NCI-H774 (cell line): ENCODE measurements at places on chromosomes 4 and X.

GRCh38 chr4:173763389-173763788, 233.4 kb upstream of the HAND2 start:
- DNase-seq, result no peak

- DNase-seq, result no peak
Measured at GRCh38 chr4:39048311-39048710, 13.7 kb upstream of the KLHL5 start.

- DNase-seq, result no peak
Measured at GRCh38 chr4:10114607-10115006, 2.0 kb downstream of the WDR1 start.

GRCh38 chr4:41218703-41219102, 4.4 kb upstream of the APBB2 start:
- no peak for DNase-seq

- DNase-seq, result no peak
Measured at GRCh38 chr4:82642331-82642730, 80.5 kb upstream of the TMEM150C start.
